ENCODE measurements at places on chromosomes 1 and 21.
A peak's percentile ranks its signal among the peaks of the same experiment; 100 is the strongest.

GRCh38 chr1:40224040-40224439 lies 23.7 kb upstream of the TMCO2 start:
- DNase-seq, result no peak

- no peak for DNase-seq
These were observed 235.3 kb upstream of the NRIP1 start for GRCh38 chr21:15300131-15300530.

GRCh38 chr1:10245674-10246073 lies 35.3 kb downstream of the KIF1B start:
- no peak for DNase-seq

DNA sequence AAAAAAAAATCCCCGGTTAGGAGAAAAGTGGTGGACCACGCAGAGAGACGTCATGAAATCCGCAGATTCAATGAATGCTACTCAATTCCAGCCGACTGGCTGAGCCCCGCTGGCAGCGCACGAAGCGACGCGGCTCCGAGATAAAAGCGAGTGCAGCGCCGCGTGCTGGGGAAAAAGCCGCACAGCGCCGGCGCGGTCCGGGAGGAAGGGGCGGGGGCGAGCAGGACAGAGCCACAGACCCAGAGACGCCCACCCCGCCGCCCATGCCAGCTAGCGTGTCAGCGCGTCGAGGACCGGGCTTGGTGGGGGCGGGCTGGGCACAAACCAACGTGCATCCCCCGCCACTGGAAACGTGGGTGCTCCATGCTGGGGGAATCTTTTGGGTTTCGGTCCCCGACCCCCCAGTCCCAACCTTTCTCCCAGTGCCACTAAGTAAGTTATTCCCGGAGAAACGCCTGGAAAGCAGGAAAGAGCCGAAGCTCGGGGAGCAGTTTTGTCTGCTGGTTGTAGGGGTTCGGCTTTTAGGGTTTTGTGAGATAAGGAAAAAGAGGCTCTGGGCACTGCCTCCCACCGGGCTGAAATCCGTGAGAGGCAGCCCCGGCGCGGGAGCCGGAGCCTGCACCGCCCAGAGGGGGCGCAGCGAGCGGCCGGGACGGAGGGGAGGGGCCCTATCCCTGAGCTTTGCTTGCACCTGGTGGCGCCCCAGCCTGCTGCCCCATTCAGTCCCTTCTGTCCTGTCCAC lies at the start of gene KCNJ6:
Gene KCNJ6 (minus strand): TSS at position 148 of the 742 bp plus-strand sequence. CDS start 75,775 bp downstream, outside the sequence.
- peak; percentile 48 for DNase-seq

- DNase-seq, result no peak
These were observed 116.5 kb downstream of the RNF220 start for GRCh38 chr1:44521378-44522080.

- DNase-seq, result no peak
These were observed 86.4 kb downstream of the MIS18A start for GRCh38 chr21:32192291-32193097.

GRCh38 chr1:203131548-203132200 lies 4.1 kb downstream of the ADORA1 start:
- DNase-seq, result no peak

DNA sequence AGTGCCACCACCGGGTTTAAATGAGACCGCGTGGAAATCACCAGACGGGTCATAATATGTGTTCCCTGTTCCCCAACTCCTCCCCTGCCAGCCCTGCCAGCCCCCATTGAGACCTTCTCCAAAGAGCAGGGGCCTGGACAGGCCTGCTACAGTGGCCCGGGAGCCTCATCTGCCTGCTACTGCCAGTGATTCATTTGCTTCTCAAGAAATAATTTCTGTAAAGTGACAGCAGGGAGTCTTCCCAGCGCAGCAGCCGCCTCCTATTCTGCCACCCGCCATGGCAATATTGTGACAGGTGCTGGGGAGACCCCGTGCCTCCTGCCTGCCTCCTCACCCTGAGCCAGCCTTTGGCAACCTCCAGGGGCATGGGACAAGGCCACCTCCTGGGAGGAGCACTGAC lies 8.9 kb downstream of the IFFO2 start:
- no peak for DNase-seq

DNA sequence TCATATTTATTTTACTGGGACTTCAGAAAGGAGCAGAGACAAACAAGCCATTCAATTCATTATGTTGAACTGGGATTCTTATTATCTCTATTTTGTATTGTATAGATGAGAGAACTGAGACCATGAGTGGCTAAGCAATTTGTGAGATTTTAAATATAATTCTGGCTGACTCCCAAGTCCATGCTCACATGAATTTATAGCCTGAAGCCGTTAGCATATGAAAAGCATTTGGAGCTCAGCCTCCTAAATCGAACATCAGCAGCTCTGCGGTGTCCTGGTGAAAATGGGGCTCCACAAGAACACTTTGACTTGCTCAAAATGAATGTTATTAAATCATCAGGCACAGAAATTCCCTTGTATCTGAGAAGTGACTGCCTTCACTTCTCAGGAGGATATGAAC lies 96.8 kb upstream of the DPT start:
- DNase-seq, result no peak

DNA sequence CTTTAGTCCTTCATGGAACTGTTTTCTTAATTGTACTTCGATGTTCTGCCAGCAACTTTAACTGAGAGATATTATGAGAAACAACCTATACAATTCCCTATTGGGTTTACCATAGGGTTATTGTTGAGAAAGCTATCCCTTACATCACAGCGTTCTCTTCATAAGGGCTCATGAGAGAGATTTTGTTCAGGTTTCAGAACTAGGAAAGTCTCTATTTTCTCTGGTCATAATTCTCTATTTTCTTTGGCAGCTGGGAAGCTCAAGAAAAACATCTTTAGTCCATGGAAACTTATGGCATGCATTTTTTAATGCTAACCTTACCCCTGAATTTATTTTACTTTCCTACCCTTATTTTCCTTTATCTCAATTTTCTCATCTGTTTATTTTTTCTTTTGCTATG lies 38.2 kb downstream of the NMNAT2 start:
- DNase-seq, result no peak

GRCh38 chr1:53890522-53890941 lies 935 bp upstream of the YIPF1 start:
- peak; percentile 48 for DNase-seq

DNA sequence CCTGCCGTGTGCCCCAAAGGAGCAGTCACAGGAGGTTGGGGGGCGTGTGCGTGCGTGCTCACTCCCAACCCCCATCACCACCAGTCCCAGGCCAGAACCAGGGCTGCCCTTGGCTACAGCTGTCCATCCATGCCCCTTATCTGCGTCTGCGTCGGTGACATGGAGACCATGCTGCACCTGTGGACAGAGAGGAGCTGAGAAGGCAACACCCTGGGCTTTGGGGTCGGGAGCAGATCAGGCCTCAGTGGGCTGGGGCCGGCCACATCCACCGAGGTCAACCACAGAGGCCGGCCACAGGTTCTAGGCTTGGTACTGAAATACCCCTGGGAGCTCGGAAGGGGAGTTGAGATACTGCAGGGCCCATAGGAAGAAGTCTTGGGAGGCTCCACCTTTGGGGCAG lies 23.5 kb downstream of the COL6A1 start:
- DNase-seq, result no peak

DNA sequence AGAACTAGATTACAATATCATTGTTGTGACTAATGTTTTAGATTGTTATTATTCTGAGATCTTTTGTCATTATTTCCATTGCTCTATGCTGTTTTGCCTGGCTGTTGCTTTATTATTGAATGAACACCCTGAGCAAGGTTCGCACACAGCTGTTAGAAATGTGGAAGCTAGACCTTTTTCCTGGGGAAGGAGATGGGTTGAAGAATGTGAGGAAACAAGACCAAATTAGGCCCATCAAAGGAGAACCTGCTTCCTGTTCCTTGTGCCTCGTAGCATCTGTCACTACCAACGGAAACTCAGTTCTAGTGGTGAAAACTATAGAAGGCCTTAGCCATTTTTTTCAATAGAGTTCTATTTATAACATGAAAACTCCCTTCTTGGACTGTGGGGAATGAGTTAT lies 68.7 kb downstream of the RGL1 start:
- DNase-seq, result no peak

- peak; percentile 16 for DNase-seq
These were observed 12.1 kb upstream of the GBP6 start for GRCh38 chr1:89351597-89352311.
